ENCODE measurements at places on chromosomes 1 and 21.

DNA sequence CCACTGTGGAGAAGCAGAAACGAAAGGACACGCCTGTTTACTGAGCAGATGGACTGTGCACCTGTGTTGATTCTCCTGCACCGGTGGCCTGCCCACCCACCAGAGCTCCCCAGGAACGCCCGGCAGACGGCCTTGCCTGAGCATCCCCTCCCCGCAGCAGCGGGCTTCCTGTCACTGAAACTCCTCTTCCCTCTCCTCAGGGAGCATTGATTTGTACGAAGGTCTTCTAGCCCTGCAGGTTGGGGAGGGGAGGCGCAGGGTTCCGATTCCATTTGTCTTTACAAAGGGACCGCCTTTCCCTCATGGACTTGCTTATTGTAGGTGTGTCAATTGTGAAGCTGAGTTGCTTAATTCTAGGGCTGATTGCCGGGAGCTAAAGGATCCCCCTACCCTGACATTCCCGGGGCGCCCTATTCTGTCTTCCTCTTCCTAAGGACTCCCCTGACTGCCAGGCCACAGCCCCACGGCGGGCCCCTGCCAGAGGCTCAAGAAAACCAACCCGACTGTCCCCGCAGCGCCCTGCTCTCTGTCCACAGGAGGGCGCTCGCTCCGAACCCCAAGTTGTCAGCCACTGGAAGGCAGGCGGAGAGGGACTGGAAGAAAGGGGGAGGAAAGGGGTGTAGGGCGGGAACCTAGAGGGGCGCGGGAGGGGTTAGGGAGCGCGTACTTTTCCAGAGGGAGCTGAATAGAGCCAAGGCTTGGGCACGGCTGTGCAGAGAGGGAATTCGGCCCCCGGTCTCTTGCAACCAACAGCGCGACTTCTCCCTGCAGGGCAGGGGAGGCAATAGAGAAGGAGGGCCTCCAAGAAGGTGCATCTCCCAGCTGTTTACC lies 2.8 kb downstream of the S100A6 start:
- DNase-seq: peak; percentile 88

- peak; percentile 49 for DNase-seq
Observed at GRCh38 chr1:101235216-101235695, 1.6 kb upstream of the S1PR1 start.

GRCh38 chr1:245716561-245716960 lies 561.8 kb downstream of the KIF26B start:
- DNase-seq: no peak

DNA sequence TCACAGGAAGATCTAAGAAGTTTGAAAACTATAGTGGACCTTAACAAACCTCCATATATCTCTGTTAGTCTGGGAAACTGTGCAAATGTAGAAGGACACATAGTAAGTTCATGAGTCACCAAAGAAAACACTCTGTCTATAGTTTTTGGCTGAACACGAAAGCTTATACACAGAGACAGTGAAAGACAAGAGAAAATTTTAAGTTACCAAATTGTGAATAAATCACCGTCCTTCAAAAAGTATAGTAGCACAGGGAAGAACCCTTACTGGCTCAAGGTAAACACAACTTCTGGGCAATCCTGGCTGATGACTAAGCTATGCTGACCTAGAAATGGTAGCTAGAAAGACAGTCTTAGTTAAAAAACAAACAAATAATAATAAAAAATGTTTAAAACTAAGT lies 1057.9 kb downstream of the AMY1C start:
- DNase-seq: no peak
